SK-MEL-5 (cell line): ENCODE measurements at places on chromosomes 2 and 18. TPM values are rescaled to one million over a fixed set of nuclear protein-coding genes. Genes with fewer than 3 reads are reported as not detected.
A peak's percentile ranks its signal among the peaks of the same experiment; 100 is the strongest.

GRCh38 chr2:203077451-203077850 lies 62.8 kb downstream of the NBEAL1 start:
- no peak for DNase-seq

DNA sequence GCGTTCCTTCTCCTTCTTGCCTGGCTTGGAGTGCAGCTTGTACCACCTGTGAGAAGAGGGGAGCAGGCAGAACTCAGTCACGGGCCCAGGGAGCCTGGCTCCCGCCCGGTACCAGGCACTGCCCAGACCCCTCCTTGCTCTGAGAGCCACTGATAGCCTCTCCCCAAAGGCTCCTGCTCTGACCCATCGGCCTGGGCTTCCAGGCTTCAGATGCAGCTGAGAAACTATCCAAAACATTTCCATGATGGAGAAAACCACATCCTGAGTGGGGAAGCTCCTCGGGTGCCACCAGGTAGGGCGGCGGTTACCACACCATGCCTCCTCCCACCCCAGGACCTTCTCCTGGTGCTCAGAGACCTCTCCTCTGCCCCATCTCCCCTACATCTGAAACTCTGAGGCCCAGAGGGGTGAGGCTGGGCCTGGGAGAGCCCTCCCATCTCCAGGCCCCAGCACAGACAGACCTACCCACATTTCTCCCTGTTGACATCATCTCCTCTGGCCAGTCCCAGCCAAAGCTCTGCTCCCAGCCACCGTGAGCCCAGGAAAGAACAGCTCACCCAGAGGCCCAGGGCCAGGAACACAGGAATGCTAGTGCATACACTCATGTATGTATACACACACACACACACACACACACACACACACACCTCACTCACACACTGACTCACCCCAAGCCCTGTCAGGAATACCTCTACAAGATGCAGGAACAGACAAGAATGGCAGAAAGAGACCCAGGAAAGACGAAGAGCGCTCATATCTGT lies 17.9 kb upstream of the SFXN5 start:
- no peak for DNase-seq

- DNase-seq, result no peak
These were observed 181.9 kb upstream of the CDH7 start for GRCh38 chr18:65568866-65569265.

The ADAM23 gene
- 7.6 and 9.3 TPM in 2 replicates for total RNA-seq

- no peak for DNase-seq
These were observed 121.4 kb upstream of the MAP3K20 start for GRCh38 chr2:172953970-172954852.

The NR4A2 gene
- total RNA-seq, result 4.3 and 5.2 TPM in 2 replicates

The TCF7L1 gene
- 0.71 and 1.1 TPM in 2 replicates for total RNA-seq

The GPR39 gene
- total RNA-seq, result 0.32 TPM in 1 of 2 replicates, not detected in the other

The ST6GAL2 gene
- total RNA-seq, result not detected in 2 replicates

The STK11IP gene
- 13.9 and 14.7 TPM in 2 replicates for total RNA-seq

- peak; percentile 21 for DNase-seq
These were observed 868 bp upstream of the PKDCC start for GRCh38 chr2:42046819-42047487.

DNA sequence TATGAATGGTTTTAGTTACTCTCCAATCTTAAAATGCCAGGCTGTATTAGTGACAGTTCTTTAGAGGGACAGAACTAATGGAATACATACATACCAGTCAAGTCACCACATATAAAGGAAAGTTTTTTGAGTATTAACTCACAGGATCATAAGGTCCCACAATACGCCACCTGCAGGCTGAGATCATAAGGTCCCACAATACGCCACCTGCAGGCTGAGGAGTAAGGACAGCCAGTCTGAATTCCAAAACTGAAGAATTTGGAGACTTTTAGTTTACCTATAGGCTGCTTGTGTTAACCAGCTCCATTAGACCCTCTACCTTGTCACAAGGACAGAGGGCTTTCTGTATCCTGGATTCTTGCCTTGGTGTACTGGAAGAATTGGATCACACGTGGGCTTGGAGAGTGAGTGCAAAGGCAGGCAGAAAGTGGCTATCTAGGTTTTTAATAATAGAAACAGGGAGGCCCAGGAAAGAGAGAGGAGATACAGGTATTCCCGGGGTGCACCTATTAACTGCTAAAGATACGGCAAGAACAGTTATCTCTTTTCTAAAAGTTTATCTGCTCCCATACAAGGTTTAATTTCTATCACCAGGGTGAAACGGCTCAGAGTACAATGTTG lies 234.9 kb upstream of the CYRIA start:
- DNase-seq, result peak; percentile 69

GRCh38 chr2:191835539-191836350 lies 11.1 kb downstream of the CAVIN2 start:
- no peak for DNase-seq

DNA sequence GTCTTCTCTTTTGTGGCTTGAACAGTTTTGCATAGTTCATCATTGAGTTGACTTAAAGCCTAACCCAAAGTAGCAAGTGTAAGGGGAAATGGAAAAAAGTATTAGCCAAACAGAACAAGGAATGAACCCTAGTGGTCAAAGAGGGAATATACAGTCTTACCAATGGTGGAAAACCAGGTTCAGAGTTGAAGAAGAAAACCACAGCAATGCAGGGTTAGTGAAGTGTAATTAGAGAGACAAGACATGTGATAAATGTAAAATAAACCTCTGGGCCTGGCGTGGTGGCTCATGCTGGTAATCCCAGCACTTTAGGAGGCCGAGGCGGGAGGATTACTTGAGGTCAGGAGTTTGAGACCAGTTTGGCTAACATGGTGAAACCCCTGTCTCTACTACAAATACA lies 2.4 kb downstream of the TTN start:
- DNase-seq, result peak; percentile 57
